Stimulated activated naive CD8-positive, alpha-beta T cell treated with anti-CD3 and anti-CD28 coated beads, Interleukin-15, amount 100 ng/mL, for 72 hours (primary cell): ENCODE measurements at places on chromosomes 7 and 10.
A peak's percentile ranks its signal among the peaks of the same experiment; 100 is the strongest.

GRCh38 chr7:34236057-34236456 is 330.7 kb downstream of the BMPER start:
- no peak for DNase-seq

DNA sequence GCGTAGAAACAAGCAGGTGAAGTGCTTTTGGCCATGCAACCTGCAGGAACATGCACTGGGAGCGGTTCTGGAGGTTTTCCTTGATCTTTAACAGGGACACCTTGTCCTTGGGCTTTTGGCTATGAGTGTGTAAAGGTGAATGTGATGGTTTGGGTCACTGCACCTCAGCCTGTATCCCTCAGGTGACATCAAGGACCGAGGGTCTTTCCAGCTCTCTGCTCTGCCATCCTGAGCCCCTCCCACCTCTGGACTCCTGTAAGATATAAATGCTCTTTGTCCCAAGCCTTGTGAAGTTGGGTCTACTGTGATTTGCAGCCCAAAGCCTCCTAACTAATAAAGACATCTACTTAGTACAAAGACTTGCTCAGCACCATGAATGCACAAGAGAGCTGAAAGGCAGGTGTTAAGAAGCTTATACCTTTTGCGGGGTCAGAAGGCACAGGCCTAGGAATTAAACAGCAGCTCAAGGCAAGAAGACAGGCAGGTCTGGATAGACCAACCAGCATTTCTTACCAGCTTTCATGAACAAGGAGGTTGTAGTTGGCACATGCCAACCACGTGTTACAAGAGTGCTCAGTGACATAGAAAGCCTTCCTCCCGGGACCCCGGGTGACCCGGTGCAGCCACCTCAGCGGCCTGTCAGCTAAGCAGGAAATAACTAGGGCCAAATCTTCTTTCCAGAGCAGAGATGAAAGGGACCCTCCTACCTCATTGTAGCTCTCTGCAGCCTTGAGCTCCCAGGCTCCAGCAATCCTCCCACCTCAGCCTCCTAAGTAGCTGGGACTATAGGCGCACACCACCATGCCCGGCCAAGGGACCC is 89.9 kb downstream of the CARD11 start:
- no peak for DNase-seq

- no peak for DNase-seq
Measured at GRCh38 chr10:115762029-115762428, 511.0 kb downstream of the GFRA1 start.

DNA sequence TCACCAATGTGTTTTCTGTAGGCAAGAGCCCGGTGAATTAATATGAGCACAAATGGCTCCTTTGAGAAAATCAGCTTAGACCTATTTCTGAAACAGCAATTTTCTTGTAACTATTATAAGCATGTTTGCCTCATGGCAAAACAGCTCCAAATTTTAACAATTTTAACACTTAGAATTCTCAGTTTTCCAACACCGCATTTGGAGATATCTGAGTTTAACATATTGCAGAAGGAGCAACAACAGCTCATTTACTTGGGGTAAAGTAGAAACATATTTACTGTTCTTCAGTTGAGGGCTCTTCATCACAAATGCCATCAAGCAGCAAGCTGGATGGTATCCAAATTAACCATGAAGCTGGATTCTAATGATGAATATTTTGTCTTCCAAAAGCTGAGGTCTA is 134.0 kb upstream of the SLC26A5 start:
- no peak for DNase-seq

DNA sequence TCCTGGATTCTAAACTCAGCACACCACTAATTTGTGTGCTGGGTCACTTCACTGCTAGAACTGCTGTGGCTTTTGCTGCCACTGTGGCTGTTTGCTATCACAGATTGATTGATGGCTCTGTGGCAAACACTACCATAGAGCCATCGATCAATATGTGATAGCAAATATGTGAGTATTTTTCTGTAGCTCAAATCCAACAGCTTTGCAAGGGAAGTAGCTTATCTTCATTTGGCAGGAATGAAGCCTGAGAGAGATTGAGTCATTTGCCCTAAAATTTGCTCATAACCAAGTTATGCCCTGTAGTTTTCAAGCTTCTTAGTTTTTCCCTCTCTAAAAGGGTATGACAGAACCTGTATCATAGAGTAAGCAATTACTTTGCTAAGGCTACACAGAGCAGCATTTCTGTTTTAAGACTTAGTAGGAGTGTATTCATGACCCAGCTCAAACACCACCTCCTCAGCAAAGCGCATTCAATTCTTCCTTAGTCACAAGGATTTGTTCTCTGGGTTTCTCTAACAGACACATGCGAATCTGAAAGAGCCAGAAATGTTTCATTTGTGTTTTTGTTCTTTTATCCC is 43.1 kb downstream of the MINPP1 start:
- DNase-seq: no peak

- DNase-seq: peak; percentile 5
Measured at GRCh38 chr7:6179620-6180343, 92.6 kb downstream of the CYTH3 start.

GRCh38 chr7:16795624-16796023 is 9.2 kb downstream of the AGR2 start:
- no peak for DNase-seq

GRCh38 chr7:129529643-129530042 is 27.3 kb downstream of the SMKR1 start:
- no peak for DNase-seq

- DNase-seq: no peak
Measured at GRCh38 chr10:14448197-14448990, 117.7 kb upstream of the FRMD4A start.

GRCh38 chr7:107387128-107387527 is 82.7 kb upstream of the GPR22 start:
- no peak for DNase-seq

DNA sequence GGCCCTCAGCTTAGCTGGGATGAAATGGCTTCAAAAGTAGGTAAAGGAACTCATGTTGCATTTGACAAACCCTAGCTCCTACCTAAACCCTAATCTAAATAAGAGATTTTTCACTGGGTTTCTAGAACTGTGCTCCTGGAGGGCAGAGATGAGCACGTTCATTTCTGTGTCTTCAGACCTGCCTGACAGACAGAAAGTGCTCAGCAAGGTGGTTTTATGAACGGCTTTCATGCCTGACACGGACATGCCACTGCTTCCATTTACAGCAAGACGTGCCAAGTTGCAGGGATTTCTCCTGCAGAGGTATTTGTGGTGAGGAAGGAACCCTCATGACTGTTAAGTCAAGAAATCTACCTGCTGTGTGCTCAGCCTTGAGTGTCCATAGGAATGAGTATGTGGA is 83.5 kb upstream of the KMT2C start:
- no peak for DNase-seq

DNA sequence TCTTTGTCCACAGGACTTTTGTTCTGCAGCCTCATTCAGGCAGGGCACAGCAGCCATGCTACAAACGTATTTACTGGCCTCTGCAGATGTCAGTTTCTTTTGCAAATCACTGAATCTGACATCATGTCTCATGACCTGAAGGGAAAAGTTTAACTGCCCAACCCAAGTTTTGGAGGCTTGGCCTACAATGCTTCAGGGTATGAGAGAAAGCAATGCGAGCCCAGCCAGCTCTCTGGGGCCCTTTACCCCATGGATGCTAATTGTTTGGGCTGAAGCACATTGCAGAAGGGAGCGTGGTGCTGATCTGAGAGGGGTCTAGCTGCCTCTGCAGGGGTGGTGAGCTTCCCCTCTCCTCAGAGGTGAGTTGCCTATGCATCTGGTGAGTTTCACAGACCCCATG is 179.9 kb upstream of the CXCL12 start:
- DNase-seq: no peak

DNA sequence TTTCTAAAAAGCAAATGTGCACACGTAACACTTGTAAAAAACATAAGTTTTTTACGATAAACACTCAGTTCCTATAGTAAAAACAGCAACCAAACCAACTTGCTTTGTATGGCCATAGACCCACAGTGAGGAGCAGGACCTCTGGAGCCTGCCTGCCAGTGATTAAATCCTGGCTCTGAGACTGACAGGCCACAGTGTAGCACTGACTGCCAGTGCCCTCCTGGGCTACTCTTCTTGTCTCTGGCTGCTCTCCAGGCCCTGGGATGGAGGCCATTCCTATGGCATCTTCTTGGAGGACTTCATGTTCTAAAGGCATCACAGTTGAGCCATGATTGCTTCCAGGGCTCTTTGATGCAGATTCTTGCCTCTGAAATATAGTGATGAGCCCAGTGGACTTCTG is 22.7 kb upstream of the TMEM254 start:
- DNase-seq: no peak

- DNase-seq: no peak
Measured at GRCh38 chr7:110988890-110989501, 101.9 kb upstream of the LRRN3 start.

DNA sequence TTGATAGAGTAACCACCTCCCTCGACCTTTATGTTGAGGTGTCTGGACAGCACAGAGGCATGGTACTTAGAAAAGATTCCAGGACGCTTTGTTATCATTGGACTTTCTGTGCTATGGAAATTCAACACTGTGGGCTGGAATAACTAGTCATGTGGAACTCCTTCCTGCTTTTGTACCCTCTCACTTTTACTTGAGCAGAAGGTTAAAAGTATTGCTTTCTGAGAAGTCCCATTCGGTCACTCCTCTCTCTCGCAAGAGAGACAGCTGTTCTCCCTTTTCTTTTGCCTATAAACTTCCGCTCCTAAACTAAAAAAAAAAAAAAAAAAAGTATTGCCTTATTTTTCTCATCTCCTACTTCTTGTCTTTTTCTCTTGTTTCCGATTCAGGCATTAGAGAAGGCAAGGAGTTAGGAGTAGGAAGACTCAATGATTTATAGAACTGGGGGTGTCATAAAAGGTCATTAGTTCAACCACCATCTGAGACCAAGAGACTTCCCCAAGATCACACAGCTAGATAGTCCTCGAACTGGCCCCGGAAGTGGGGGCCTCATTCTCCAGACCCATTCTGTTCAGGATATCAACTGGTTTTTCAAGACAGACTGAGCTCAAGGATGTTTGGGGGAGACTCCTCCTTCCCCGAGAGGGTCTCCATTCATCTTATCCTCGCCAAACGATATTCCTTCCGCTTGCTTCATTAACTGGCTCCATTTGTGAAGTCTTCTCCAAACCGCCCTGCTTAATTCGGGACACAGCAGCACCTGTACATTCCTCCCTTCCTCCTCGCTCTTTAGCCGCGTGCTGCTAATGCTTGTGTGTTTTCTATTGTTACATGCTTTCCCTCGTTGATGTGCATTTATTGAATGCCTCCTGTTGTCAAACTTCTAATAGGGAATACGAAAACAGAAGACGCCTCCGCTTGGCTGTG is 995 bp upstream of the INPP5F start:
- DNase-seq: no peak

DNA sequence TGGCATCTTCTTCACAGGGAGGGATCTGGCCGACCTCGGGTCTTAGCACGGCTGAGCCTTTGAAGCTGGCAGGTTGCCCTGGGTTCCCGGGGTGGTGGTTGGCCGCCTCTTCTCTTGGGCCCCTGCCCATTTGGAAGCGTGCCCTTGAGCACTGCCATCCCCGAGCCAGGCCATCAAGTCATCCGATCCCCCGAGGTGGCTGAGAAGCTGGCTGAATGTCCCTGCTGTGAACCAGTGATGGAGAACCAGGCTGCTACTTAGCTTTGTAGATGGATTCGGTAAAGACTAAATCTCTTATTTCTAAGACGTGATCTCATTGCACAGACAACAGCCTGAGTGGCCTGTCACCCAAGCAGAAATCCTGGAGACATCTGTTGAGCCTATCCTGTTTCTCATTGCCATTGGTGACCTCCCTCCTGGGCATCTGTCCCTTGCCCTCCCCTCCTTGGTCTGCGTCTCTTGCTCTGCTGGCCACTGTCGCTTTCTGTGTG is 74.3 kb downstream of the GRK5 start:
- DNase-seq: no peak

GRCh38 chr10:109215291-109216075 is 707.8 kb downstream of the XPNPEP1 start:
- DNase-seq: no peak

DNA sequence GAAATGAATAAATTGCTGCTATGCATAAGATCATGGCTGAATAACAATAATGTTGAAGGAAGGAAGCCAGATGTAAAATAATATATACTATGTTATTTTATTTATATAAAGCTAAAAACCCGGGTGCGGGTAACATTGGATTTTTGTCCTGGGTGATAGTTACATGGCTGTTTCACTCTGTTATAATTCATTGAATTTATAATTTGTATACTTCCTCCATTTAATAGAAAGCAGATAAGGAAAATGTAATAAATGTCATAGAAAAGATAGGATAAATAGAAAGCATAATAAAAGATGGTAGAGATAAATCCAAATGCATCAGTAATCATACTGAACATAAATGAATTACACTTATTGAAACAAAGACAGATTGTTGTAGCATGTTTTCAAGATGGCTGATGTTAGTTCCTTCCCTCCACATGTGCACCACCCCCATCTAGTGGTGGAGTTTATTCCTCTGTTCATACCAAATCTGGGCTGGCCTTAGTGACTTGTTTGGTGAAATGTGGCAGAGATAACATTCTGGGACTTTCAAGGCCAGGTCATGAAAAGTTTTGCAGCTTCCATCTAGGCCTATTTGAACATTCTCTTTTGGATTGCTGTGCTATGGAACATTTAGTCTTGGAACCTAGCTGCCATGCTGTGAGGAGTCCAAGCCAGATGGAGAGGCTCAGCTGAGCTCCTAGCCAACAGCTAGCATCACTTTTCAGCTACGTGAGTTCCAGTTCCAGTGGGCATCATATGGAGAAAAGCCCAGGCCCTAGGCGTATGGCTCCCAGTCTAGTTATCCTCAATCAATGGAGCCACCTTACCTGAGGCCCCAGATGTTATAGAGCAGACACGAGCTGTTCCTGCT is 46.9 kb downstream of the AHCYL2 start:
- peak; percentile 62 for DNase-seq

DNA sequence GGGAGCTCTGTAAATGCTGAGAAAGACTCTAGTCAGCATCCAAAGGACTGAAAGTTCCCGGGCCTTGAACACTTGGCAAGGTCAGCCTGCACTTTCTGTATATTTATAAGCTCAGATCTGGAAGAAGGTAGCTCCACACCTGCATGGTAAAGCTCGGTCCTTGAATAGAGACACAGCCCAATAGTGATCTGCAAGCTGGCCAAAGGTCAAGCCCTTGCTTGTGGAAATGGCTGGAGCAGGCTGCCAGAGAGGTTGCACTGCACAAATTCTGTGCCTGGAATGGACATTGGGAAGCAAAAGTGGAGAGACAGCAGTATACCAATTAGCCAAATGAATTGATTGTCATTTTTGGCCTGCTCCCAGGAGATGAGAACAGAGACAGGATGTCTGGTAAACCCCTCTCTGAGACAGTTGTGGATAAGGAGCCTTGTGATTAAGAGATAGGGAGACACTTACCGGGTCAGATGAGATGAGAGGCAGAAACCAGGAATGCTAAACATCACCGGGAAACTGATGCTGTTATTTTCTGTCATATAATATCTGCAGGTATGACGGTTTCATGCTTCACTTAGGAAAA is 8.0 kb upstream of the FRA10AC1 start:
- DNase-seq: no peak
